NAMALWA (cell line): ENCODE measurements at places on chromosomes 7 and 10.

- DNase-seq = no peak
These were observed 41.9 kb downstream of the ADAMTS14 start for GRCh38 chr10:70714245-70714644.

GRCh38 chr10:69723653-69724052 lies 78.1 kb upstream of the COL13A1 start:
- DNase-seq = no peak

GRCh38 chr10:129968020-129968852 lies 4.2 kb upstream of the EBF3 start:
- no peak for DNase-seq

- DNase-seq = no peak
These were observed 1.5 kb downstream of the AKR1C3 start for GRCh38 chr10:5095687-5096086.

DNA sequence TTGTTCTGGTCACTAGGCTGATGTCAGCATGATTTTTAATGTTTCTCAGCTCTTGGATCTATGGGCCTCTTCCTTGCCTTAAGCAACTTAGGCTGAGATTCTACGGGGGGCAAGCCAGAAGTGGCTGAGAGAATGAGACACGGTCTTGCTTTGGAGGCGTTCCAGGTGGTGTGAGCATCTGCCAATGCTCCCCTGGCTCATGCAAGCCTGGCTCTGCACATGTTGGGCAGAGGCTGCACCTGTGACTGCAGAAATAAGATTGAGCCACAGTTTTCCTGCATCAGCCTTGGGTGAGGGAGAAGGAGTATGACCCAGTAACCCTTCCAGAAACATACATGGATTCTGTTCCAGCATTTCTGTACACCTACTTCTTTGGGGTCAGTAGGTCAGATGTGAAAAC lies 41.9 kb downstream of the C10orf120 start:
- no peak for DNase-seq

GRCh38 chr10:7048061-7048460 lies 362.8 kb downstream of the SFMBT2 start:
- DNase-seq = no peak
